Right hindlimb (tissue), 1 donor: ENCODE measurements at places on chromosomes 2 and 18.

GRCh38 chr18:49907346-49907929 is 94.1 kb upstream of the ACAA2 start:
- no peak for DNase-seq

DNA sequence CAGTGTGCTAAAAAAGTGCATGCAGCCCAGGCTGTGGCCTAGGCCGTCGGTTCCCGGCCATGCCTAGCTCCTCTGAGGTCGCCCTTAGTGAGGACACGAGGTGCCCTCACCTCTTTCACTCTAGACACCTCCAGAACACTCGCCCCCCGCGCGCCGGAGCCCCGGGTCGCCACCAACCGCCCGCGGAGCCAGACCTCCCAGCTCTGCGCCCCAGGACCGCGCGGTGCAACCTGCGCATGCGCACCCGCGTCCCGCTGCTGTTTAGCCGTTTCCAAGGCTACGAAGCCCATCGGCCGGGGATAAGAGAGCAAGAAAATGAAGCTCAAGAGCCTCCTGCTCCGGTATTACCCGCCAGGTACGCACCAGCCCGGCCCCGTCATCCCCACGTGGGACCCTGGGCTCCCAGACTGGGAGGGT is at the start of gene DAW1:
Gene DAW1, plus strand, starts transcription at position 257 of the 417 bp plus-strand sequence. Its CDS starts 59 bp downstream, at position 316.
- DNase-seq = peak; percentile 81

- no peak for DNase-seq
Measured at GRCh38 chr2:112942654-112943002, 31.7 kb downstream of the IL37 start.

GRCh38 chr2:171009386-171009785 is 80.3 kb downstream of the GORASP2 start:
- DNase-seq = no peak

DNA sequence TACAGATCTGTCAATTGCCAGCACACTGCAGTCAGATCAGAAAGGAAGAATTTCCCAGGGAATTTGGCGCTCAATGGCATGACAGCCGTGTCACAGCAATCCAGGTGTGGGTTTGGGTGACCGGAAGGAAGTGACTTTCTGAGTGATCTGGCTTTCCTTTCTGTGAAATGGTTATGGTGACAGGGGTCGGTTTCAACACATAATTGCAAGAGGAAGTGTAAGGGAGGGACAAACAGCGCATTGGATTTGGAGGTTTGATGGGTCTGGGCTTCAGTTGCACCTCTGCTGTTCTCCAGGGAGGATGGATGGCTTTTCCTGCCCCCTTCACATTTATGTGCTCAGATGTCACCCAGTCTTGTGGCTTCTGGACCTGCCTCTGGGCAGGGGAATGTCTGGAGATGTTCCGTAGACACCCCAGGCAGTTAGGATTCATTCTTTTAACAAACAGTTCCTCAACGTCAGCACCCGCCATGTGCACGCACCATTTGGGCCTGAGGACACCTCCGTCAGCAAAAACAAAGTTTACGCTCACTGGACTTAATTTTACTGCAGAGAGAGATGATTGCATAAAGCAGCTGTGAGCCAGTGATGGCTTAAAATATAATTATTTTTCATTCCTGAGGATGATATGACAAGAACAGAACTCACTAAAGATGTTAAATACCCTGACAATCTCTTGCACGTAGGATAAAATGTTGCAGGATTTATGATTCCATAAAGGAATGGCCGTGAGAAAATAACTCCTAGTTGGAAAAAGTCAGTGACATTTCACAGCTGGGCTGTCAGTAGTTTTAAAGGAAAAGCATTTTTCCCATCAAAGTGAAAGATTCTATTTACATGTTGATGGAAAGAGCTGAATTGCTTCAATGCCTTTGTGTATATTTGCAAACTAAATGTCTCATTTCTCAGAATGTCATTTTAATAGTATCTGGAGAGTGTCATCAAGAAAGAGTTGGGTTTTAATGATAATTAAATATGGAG is 36.9 kb downstream of the MBP start:
- no peak for DNase-seq

DNA sequence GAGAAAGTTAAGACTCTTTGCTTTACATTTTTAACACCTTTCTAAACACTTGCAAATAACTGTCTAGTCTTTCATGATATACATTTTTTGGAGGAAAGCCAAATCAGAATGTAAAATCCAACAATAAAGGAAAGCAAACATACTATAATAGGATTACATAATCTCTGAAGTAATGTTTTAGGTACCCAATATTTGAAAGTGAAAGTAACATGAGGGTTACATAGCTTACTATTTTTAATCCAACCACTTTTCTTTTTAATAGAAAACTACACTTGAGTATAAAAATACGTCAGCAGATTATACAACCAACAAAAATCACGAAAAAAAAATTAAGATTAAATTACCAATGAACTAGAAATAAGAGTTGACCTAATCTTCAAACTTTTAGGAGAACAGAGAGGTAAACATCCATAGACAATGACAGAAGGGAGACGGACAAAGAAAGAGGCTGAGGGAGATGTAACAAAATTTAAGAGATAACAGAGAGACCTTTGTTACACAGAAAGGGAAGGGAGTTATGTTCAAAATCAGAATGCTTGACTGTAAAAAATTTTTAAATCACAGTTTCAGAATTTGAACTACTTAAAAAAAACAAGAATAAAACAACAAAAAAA is 150.0 kb downstream of the IKZF2 start:
- DNase-seq = no peak

GRCh38 chr2:198698230-198698629 is 759.5 kb downstream of the SATB2 start:
- no peak for DNase-seq

GRCh38 chr18:48848641-48849143 is 102.1 kb downstream of the SMAD7 start:
- DNase-seq = peak; percentile 30

GRCh38 chr2:166106431-166107015 is 21.3 kb downstream of the SCN1A start:
- DNase-seq = no peak
